ENCODE measurements at places on chromosomes 3 and 15. TPM values are rescaled to one million over a fixed set of nuclear protein-coding genes. Genes with fewer than 3 reads are reported as not detected.

GRCh38 chr3:2706144-2706835 is 403.9 kb downstream of the IL5RA start:
- DNase-seq, result no peak

- no peak for DNase-seq
Measured at GRCh38 chr15:66891776-66892175, 173.6 kb upstream of the SMAD3 start.

Gene CLASP2
- total RNA-seq, result 20.4 TPM

DNA sequence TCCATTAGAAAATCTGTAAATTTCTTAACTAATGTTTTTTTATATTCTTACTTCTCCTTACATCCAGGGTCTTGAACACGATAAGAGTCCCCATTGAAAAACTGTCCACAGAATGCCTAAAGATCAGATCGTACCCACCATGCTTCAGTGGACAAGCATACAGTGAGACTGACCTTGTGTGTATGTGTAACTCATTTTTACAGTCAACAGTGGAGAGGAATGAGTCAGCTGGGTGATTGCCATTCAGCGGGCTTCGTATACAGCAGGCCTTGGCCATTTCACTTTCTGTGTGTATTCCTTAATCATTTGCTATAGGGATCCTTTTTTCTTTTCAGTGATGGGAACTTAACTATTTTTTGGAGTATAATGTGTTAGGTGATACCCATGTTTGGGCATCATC is 10.6 kb downstream of the PARP14 start:
- DNase-seq, result peak; percentile 84

DNA sequence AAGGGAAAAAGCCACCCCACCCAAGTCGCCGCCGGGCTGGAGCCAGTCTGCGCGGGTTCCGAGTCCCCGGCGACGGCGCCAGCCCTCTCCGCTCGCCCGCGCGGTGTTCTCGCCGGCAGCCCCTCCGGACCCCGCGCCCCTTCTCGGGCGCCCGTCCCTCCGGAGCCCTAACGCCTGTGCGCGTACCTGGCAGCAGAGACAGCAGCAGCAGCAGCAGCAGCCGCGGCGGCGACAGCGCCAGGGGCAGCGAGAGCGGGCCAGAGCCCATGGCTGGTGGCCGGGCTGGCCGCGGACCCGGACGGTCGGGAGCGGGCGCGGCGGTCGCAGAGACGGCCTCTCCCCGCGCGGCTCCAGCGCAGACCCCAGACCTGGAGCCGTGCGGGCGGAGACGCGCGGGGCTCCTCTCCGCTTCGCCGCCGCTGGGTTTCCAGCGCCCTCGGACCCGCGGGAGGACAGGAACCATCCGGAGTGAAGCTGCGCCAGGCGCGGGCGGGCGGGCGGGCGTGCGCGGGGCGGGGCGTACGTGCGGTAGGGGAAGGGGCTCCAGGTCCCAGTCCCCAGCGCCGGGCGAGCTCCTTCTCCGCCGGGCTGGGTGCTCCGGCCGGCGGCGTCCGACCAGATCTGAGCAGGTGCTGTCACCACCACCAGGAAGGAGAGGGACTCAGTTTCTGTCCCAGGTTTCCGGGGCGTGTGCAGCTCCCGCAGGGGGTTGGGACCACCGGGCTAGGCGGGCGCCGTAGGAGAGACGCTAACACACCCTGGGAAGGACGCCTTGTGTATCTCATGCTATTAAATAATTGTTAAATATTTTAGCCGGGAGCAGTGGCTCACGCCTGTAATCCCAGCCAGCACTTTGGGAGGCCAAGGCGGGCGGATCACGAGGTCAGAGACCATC is at the start of gene CHRNA3:
Gene CHRNA3 (minus strand): TSS at position 470 of the 895 bp plus-strand sequence. CDS start 202 bp downstream, at position 268.
- no peak for DNase-seq

GRCh38 chr3:9795207-9795606 is 2.3 kb downstream of the ARPC4 start:
- no peak for DNase-seq

- DNase-seq, result no peak
Measured at GRCh38 chr15:45118996-45119395, 4.9 kb downstream of the DUOXA2 start.

Gene TRH
- total RNA-seq, result not detected

- peak; percentile 31 for DNase-seq
Measured at GRCh38 chr3:67790043-67790442, 135.6 kb upstream of the SUCLG2 start.

Gene SMC4
- 164 TPM for total RNA-seq

Gene NMD3
- 43.6 TPM for total RNA-seq

- no peak for DNase-seq
Measured at GRCh38 chr15:67002368-67002767, 63.0 kb upstream of the SMAD3 start.

DNA sequence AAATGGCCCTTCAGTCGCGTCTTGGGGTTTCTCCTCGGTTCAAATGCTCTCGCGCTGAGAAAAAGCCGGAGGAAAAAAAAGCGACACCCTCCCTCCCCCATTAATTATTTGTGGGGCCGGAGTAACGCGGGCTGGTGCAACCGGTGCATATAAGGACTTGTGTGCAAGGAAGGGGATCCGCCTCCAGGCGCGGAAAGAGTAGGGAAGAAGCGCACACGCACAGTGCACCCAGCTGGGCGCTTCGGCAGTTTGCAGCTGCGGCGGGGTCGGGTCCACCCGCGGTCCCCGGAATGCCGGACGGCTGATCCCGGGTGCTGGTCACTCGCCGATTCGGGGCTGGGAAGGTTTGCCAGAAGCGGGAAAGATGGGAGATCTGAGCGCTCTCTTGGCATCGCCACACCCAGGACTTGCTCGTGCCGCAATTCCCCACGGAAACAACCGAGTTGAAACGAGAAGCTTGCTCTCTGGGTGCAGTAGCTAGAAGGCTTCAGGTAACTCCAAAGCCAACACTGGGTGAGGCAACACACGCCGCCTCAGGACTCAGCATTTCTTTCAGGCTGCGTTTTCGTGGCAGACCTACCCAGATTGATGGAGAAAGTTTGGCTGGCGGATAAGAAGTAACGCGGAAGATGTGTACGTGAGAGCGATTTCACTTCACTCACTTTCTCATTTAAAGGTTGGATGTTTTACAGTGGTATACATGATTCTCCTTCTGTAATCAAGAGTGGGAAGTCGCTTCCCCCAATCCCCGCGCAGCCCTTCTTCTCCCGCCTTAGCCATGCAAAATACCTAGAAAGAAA is 720 bp upstream of the TNIK start:
- peak; percentile 88 for DNase-seq

DNA sequence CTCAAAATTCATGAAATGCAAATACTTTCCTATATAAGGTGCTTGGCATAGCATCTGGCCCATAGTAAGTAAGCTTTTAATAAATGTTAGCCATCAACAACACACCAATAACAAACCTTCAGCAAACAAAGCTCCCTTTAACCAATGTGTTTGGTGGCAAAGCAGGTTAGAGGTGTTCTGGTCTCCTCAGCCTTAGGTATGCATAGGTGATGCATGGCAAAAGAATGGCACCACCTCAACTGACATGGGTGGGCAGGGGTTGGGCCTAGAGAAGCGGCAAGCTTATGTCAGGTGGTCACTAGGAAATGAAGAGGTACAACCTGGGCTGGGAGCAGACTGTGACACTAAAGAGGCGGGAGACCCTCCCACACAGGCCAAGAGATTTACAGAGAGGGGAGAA is 38.2 kb downstream of the MRPS11 start:
- no peak for DNase-seq

Gene SUCNR1
- 1.6 TPM for total RNA-seq

Gene HCLS1
- total RNA-seq, result not detected

Gene TIGIT
- total RNA-seq, result not detected

Gene APOD
- not detected for total RNA-seq

DNA sequence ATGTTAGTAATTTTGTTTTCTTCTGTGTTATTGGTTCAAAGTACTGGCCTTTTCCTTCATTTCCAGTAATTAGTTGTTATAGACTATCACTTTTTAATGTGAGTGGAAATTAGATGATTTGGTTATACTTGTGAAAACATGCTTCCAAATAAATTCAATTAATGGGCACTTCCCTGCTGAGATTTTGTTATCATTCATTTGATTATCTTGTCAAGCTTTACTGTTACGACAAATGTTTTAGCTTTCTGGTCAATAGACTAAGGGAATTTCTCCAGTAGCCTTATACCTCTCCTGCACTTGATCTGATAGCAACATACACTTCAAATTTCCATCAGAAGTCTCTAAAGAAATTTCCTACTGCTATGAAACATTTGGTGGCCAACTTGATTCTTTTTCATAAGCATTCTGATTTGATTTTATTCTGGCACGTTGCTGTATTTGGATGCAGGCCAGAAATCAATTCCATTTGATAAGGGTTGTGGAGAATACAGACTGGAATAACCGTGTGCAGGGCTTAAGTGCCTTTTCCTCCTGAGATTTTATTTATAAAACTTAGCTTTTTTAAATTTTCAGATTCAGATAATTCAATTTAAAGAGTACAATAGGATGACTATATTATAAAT is 573.8 kb upstream of the NAALADL2 start:
- DNase-seq, result no peak

GRCh38 chr3:52915294-52915693 is 17.9 kb upstream of the STIMATE start:
- no peak for DNase-seq

DNA sequence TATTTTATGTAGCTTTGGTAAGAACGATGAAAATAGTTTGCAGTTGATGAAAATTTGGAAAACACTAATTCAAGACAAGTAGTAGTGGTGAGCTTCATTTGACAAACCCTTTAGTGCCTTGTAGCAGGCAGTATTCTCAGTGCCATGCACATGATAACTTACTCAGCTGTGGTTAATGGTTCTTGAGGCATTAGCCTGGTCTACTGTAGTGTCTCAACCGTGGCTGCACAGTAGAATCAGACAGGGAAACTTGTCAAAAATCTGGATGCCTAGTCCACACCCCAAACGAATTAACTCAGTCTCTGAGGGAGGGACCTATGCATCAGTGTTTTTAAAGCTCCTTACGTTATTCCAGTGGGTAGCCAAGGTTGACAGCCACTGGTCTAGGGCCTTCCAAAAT is 45.4 kb downstream of the PSMD6 start:
- DNase-seq, result no peak

Gene MKRN2OS
- not detected for total RNA-seq

GRCh38 chr3:166285001-166285400 is 447.8 kb upstream of the BCHE start:
- peak; percentile 21 for DNase-seq

GRCh38 chr15:99368743-99369142 is 117.5 kb downstream of the LRRC28 start:
- no peak for DNase-seq

Gene STRIT1
- total RNA-seq, result not detected

Gene LCTL
- 4.6 TPM for total RNA-seq

Gene ZNF660
- 0.64 TPM for total RNA-seq

Gene CCNB2
- 164 TPM for total RNA-seq

Gene TUSC7
- total RNA-seq, result not detected

DNA sequence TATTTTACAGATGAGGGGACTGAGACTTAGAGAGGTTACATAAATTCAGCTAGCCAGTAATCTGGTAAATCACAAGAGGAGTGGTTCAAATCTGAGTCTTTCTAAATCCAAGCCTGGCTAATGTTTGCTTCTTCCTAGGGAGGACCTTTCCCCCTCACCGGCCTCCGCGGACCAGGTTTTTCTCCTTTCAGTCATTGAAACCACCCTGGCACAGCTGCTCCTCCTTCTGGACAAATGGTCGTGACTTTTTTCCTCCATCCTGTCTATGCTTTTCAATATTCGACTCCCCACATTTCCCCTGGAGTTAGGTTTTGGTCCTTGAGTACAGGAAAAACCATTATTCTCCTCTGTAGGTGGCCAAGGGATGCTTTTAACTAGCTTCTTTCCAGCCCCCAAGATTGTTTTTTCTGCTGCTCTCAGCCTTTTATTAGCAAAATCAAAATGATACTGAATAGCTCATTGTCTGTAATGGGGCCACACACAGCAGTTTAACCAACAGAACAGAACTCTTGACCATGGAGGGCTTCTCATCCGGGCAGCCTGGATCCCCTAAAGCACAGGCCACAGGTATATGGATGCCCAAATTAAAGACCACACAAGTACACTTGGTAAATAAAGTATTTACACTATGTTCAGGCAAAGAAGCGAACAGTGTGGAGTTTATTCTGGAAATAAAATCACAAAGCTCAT is 85.9 kb upstream of the KLHL25 start:
- no peak for DNase-seq
